Non-pigmented ciliary epithelial cell (primary cell): ENCODE measurements at places on chromosomes 6 and 20.

- DNase-seq, result no peak
Measured at GRCh38 chr20:46085179-46085851, 4.4 kb downstream of the NCOA5 start.

DNA sequence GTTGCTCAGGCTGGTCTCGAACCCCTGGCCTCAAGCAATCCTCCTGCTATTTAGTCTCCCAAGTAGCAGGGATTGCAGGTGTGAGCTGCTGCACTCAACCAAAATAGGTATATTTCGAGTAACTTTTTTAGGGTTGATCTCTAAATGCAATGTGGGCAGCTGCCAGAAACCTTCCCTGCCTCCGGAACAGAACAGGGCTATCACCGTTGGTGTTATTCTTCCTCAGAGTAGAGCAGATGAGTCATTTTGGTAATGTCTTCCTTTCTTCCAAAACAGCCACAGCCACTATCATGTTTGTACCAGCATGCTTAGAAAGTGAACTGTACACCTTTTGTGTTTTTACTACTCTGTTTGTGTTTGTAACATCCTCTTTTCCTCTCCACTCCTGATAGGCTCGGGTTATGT lies 44.1 kb downstream of the SNX9 start:
- no peak for DNase-seq

- DNase-seq, result no peak
Measured at GRCh38 chr20:16616317-16616716, 43.1 kb upstream of the KIF16B start.

DNA sequence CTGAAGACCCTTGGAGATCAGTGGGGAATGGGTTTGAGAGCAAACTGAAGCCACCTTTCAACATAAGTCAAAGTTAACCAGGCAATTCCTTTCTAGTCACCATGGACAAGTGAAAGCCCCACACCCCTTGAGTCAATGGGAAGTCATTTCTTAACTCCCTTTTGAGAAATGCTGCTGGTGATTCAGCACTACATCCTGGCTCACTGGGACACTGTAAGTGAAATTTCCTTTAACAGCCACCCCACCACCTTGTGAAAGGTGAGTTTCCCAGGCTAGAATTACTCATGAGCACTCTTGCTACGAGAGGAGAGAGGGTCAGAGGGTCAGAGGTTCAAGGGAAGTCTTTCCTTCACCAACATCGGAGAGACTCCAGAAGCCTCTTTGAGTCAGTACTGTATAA lies 93.3 kb upstream of the MARCKS start:
- no peak for DNase-seq

GRCh38 chr20:313948-314347 lies 11.4 kb upstream of the SOX12 start:
- DNase-seq, result no peak

DNA sequence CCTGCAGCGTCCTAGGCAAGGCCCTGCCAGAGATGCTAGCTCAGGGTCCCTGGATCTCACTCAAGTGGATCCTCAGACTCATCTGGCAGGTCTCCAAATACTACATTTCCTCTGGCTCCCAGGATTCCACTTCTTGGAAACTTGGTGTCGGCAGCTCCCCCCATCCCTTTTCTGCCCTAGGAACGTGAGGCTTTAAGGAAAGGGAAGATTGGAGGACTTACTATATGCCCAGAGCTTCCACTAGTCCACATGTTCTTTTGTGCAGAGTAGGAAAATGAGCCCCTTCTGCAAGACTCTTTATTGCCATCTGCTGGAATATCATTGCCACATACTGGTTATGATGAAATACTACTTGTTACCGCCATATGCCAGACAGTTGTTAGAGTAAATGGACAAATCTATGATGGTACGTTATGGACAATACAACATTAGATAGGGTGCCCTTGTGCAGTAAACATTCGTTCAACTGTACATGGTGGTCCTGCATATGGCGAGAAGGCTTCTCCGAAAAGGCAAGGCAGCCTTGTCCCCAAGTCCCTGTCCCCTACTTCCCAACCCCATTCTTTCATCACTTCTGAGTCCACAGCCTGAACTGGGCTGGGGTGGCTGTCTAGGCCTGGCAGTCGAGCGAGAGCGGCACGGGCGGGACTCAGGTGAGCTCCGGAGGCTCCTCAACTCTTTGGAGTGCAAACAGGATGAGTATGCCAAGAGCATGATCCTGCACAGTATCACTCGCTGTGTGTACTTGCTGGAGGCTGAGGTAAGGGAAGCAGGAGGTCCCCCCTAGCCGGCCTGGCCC lies 780 bp downstream of the ARMC12 start:
- no peak for DNase-seq

DNA sequence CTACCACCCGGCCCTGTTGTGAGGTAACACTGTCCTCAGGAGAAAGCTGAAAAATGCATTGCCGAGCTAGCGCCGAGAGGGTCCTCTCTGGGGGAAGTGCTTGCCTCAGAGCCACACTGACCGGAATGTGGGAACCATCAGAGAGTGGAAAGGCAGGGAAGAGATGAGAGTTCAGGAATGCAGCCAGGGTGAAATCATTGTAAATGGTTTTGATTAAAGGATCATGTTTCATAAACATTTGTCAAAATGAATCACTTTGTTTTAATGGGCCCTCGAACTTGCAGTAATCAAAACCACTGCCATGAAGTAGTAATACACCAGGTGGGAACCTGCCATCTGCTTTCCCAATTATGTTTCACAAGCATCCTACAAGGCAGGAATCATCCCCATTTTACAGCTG lies 16.9 kb upstream of the IL17F start:
- DNase-seq, result peak; percentile 28

DNA sequence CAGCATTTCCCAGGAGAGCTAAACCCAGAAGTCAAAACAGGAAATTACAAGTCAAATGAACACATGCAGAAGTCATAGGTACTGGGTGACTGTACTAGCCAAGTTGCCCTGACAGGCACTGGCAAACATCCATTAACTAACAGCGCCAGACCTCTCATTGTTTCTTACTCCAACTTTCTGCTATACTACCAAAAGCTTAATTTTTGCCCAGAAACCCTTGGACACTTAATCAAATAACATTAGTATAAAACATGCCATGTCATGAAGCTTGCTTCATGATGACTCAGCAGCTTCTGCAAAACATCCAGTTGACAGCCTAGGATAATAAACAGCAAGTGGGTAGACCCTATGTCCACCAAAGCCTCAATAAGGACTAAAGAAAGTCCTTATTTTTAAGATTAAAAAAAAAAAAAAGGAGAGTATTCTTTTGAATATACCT lies 3.5 kb downstream of the NUP153 start:
- no peak for DNase-seq

- no peak for DNase-seq
Measured at GRCh38 chr20:13493143-13493542, 145.6 kb downstream of the TASP1 start.

DNA sequence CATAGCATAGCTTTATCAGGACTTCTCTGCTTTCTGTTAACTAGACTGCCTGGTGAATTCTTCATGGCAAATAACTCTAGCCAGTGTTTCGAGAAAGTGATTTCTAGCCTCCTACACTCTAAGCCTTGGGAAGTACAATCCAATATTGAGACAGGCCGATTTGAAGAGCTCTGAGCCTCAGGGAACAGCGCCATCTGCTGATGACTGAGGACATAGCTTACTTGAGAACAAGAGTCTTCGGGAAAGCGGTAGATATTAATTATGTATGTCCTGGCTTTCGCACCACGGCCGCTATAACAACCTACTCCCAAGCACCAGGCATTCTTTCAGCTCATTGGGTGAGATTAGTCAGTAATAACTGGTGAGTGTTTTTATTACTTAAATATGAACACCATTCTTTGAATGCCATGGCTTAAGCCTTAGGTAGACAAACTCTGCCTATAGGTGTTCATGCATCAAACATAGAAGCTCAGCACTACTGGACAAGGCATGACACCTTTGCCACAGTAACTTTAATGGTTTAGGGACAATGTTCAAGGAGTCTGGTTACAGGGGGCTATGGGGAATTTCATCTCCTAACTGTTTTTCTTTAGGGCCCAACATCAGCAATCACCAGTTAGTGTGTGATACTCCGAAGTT lies 518.6 kb downstream of the BMP2 start:
- peak; percentile 74 for DNase-seq

GRCh38 chr6:44036699-44037101 lies 90.6 kb downstream of the MRPL14 start:
- no peak for DNase-seq
